ENCODE measurements at places on chromosomes 7 and 10.
A peak's percentile ranks its signal among the peaks of the same experiment; 100 is the strongest.

GRCh38 chr7:133696056-133696455, 431.1 kb upstream of the LRGUK start:
- DNase-seq = no peak

DNA sequence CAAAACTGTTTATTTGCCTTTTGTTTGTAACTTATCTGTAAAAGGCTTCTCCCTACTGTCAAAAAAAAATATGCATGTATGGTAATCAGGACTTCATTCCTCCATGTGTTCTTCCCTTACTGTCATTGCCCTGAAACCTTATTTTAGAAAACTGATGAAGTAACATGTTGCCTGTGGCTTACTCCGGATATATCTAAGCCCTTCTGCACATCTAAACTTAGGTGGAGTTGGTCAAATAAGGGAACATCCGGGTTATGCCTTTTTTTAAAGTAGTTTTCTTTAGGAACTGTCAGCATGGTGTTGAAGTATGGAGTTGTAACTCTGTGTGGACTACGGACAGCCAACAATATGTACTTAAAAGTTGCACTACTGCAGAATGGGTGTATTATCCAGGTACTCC, 6.2 kb downstream of the SAR1A start:
- no peak for DNase-seq

DNA sequence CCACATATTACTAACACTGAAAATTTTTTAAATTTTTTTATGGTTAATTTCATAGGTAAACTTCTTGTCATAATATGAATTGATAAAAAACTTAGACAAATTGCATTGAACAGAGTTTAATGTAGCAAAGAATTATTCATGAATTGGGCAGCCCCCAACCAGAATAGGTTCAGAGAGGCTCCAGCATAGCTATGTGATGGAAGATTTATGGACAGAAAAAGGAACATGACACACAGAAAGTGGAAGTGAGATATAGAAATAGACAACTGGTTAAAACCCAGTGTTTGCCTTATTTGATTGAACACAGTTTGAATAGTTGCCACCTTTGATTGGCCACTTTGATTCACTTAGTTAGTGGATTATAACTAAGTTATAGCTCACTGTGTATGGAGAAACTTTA, 87.2 kb downstream of the AHR start:
- no peak for DNase-seq

- no peak for DNase-seq
These were observed 479.9 kb upstream of the AKR1E2 start for GRCh38 chr10:4345877-4346646.

- no peak for DNase-seq
These were observed 92.8 kb downstream of the ZRANB1 start for GRCh38 chr10:125034675-125035074.

DNA sequence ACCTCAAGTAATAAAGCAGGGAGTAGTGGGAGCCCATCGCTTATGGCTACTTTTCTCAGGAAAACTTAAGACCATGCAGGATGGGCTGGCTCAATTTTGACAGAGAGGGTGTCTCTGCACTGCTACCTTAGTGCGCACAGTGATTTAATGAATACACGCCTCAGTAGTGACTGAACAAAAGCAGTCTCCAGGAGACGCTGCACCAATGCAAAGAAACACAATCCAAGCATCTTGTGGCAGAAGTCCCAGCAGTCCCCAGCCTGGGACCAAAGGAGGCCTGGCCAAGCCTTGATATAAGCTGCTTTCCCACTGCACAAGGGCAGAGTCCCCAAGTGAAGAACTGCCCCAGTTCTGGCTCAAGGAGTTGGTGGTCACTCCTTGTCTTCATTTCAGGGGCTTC, 368.9 kb downstream of the KCNMA1 start:
- no peak for DNase-seq

GRCh38 chr7:97771576-97771975, 39.7 kb downstream of the TAC1 start:
- DNase-seq = no peak

DNA sequence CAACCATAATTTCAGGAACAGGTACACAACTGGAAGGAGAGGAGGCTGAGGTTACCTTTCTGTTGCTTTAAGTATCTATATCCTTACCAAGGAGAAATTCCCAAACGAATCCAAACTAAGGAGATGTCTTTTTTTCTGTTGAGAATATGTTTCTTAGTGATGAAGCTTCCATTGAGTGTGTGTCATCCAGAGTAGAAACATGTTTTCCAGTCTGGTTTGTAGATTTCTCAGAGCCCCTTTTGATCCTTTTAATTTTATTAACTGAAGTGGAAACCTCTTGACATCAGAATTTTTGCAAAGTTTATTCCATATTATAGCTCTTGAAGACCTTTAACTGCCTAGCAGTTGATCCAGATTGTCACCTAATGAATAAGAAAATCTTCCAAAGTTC, 207.1 kb upstream of the FERD3L start:
- DNase-seq = no peak

DNA sequence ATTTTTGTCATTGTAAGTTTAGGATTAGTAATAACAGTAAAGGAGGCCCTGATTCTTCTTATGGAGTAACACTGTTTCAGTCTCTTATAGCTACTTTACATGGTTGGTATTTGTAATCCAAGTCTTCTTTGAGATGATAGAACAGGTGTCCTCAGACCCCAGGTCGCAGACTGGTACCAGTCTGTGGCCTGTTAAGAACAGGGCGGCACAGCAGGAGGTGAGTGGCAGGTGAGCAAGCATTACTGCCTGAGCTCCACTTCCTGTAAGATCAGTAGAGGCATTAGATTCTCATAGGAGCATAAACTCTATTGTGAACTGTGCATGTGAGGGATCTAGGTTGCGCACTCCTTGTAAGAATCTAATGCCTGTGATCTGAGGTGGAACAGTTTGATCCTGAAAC, 77.3 kb downstream of the STK31 start:
- DNase-seq = no peak

- no peak for DNase-seq
These were observed 82.9 kb downstream of the SORCS1 start for GRCh38 chr10:107081644-107082043.

GRCh38 chr7:50664937-50665336, 99.7 kb upstream of the DDC start:
- DNase-seq = no peak

- no peak for DNase-seq
These were observed 7.7 kb upstream of the SFRP5 start for GRCh38 chr10:97779492-97779891.

DNA sequence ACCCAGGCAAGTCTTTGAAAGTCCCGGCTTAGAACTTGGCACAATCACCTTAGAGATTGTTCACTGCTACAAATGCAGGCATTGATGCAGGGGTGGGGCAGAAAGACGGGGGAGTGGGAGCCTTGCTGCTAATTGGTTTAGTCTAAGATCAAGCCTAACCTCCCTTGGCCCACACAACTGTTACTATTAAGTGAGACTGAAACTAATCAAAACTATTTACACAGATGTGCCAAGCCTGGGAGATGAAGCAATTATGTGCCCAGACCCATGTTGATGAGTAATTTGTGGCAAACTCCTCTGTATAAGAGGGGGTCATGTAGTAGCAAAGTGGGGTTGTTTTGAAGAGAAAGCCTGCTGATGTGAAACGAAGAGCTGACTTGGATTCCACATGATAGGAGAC, 178.2 kb upstream of the ITGB1 start:
- DNase-seq = peak; percentile 82

DNA sequence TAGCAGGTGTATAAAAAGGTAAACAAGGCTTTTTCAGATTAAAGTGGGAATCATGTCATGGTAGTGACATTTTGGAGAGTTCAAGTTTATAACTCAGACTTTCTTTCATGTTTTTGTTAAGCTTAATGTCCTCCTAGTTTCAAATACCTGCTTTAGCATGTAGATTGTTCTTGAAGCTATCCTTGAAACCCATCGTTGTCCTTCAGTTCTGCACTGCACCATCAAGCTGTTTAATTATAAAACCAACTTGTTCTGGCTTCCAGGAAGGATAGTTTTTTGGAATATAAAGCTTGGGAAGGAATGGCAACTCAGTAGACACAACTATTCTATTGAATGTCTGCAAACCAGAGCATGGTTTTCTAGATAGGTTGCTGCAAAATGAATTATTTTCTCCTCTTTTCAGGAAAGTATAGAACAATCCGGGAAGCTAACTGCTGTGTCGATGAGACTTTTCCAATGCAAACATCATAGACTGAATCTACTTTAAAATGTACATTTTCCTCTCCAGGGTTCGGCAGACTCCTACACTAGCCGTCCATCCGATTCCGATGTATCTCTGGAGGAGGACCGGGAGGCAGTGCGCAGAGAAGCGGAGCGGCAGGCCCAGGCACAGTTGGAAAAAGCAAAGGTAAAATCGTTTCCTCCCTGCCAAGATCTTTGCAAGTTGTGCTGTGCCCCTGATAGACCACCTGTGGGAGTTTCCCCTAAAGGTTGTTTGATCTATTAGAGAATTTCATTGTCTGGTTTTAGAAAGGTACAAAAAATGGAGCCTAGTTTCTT, 249.8 kb downstream of the NSUN6 start:
- no peak for DNase-seq

DNA sequence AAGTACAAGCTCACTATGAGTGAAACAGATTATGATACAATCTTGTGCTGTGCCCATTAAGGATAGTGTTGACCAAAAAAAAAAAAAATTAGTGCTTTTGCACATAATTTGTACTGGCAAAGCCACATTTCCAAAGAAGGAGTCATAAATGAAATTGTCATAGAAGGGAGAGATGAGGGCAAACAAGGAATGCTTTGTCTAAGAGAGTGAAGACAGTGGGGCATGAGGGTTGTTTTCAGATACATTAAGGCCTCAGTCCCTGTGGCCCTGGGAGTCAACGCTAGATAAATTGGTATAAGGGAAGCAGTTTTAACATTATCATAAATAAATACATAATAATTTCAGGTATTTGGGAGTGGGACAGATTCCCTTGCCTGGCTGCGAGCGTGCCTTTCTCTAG, 267.5 kb upstream of the PRKCQ start:
- no peak for DNase-seq

GRCh38 chr10:116271593-116272439, 1.2 kb downstream of the GFRA1 start:
- DNase-seq = no peak

GRCh38 chr10:90313576-90314325, 544.1 kb downstream of the HTR7 start:
- no peak for DNase-seq

- no peak for DNase-seq
These were observed 129.3 kb downstream of the MYOF start for GRCh38 chr10:93352638-93353383.

DNA sequence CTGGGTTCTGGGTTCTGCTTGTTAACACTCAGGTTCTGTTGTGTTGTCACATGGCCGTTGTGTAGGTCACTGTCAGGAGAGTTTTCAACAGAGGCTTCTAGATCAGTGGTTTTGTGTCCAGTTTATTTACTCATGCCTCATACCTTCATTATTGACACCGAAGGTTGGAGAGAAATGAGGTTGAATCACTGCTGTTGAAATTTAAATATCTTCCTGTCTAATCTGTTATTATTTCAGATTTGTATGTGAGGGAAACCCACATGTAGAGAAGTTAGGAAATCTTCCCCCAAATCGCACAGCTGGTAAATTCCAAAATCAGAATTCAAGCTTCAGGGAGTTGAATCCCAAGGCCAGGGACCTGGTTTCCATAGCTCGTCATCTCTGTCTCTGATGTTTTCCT, 28.3 kb upstream of the KLF6 start:
- no peak for DNase-seq

DNA sequence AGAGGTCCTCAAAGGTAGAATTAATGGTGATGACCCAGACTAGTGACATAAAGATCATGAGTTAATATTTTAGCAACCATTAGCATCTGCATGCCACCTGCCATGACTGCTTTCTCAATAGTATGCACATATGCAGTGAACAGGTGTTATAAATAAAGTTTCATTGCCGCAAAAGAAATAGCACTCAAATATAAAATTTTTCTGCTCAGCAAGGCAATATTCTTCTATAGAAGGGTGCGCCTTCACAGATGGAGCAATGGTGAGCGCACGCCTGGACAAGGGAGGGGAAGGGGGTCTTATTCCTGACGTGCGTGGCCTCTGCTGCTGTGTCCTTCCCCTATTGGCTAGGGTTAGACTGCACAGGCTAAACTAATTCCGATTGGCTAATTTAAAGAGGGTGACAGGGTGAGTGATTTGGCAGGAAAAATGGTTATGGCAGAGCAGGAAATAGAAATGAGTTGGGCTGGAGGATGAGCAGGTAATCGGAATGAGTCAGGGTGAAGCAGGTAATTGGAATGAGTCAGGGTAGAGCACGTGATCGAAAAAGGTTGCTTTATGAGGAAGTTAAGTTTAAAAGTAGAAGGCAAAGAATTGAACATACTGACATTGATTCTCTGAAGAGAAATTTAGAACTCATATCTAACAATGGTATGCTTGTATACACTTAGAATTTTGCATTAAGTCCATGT, 24.7 kb upstream of the TRIM24 start:
- DNase-seq = no peak

DNA sequence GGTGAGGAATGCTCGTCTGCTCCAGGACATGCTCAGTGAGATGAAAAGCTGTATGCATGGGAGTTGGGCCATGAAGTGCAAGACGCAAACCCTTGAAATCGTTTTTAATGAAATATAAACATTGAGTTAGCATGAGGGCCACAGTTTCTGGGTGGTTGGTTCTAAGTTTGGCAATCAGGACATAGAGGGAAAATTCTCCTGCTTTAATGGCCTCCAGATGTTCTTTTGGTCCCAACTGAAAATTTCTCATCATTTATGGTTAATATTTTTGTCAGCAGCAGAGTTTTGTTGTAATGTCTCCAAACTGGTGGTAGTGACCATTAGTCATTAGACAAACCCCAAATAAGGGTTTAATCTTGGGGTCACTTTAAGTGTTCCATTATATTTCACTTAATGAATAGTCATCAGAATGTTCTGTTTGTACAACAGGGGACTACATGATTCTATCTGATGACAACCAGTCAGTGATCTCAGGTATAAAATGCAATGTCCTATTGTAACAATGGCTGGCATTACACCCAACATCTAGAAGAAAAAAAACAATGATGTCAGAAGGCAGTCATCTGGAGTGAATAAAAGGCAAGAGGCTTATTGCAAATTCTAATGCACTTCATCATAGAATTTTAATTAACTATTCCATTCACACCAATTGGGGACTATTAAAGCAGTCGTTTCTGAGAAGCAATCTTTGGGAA, 197.4 kb downstream of the JCAD start:
- DNase-seq = no peak

DNA sequence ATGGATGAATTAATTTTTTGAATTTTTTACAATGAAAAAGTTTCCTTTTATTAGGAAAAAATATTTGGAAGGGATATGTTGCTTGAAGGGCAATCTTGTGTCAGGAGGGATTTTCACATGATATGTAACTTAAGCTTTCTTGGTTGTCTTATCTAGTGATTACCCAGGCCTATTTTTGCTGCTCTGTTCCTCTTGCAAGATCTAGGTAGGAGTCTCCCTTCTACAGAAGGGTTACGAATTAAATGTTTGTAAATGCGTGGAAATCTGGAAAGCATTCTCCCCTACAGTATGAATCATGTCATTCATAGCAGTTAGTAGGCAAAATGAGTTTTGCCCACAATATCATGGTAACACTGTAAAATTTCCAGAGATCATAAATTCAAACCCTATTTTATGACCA, 57.7 kb upstream of the CDK14 start:
- no peak for DNase-seq
